ENCODE measurements at places on chromosomes 5 and 9. TPM values are rescaled to one million over a fixed set of nuclear protein-coding genes. Genes with fewer than 3 reads are reported as not detected.

Gene SOWAHA
- total RNA-seq: 0.22 TPM

GRCh38 chr5:126348855-126349635 is 74.2 kb upstream of the GRAMD2B start:
- no peak for DNase-seq

DNA sequence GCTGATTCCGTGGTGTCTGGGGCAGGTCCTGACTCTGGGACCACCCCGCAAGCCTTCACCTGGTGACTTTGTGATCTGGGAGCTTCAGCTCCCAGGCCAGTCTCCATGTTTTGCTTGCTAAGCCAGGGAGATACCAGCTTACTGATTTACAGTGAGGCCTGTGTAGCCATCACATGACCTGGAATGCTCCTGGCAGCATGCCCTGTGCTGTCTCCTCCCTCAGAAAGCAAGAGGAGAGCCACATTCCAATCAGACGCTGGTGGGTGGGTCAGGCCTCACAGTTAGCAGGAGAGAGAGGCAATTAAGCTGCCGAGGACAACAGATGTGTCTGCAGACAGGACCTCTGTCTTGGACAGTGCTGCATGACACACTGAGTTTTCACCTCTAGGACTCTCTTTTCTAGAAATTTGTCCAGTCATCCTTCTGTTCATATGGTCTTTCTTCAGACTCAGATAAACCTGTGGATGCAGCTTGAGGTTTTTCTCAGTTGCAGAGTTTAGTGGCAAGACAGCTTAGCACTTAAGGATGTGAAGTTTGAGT is 24.4 kb upstream of the GRPEL2 start:
- DNase-seq: peak; percentile 84

Gene LHX2
- total RNA-seq: not detected

- DNase-seq: no peak
Observed at GRCh38 chr5:1174122-1174936, 27.1 kb upstream of the SLC6A19 start.

DNA sequence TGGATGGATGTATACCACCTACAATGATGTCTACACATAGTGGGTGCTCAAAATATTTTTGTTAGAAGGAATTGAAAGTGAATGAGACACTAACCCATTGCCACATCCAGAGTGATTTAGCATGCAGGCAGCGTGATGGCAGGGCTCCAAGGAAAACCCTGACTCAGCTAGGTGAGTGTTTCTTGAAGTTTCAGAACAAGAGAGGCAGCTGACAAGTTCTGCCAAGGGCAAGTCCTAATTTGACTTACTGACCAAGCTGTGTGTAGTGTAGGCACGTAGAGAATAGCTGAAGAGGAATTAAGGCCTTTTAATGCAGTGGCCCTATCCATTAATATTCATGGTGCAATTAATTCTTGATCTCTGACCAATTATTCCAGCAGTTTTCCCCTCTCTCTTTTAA is 107.8 kb upstream of the ATP10B start:
- peak; percentile 82 for DNase-seq

Gene CNTNAP3
- 5.5 TPM for total RNA-seq

GRCh38 chr5:179734536-179735164 is 2.0 kb downstream of the MAML1 start:
- no peak for DNase-seq

Gene CCNJL
- total RNA-seq: 13.0 TPM

Gene TLE1
- 124 TPM for total RNA-seq

Gene ORM2
- total RNA-seq: not detected

DNA sequence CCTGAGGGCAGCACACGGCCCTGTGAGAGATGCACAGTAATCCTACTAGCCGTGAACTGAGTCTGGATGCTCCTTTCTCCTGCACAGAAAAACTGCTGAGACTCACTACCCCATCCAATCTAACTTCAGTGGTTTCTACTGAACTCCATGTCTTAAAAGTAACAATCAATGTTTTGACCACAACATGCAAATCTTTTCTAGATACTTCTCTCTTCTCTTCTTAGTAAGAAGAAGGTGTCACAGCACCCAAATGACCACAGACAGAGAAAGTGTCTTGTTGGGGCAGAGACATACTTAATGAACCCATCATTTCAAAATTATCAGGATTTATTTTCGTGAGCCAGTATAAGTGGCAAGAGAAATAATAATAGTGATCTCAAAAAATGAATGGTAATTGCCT is 285.8 kb upstream of the MEF2C start:
- DNase-seq: no peak

- DNase-seq: no peak
Observed at GRCh38 chr5:123949043-123949804, 437.2 kb downstream of the CSNK1G3 start.

Gene WHRN
- total RNA-seq: 5.2 TPM

Gene PTCD2
- 5.3 TPM for total RNA-seq

GRCh38 chr5:62680121-62680520 is 101.5 kb downstream of the LRRC70 start:
- no peak for DNase-seq

DNA sequence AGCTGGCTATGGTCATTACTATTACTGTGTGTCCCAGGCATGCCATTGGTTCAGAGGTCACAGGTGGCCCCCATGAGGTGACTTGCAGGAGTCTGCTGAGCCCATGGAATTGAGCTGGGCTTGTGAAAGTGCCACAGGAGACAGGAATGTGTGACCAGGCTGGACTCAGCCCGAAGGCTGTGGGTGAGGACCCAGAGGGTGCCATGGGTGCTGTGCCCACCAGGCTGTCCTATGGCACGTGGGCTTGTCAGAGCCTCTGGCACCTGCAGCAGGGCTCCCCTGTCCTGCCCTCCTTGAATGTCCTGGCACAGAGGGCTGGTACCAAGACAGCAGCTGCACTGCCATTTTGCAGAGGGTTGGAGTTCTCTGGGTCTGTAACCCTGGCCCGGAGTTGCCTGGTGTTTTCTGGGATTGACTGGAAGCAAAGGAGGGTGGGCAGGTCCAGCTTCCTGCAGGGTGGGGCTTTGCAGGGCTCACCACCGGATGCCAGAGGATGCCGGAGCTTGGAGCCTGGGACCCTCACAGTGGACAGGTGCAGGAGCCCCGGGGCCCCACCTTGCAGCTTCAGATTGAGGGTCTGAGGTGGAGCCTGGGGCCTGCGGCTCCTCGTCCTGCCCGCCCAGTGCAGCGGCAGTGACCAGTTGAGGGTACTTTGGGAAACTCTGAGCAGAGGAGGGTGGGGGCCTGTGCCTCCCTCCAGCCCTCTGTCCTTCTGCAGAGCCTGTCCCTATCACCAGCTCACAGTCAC is 14.2 kb downstream of the COL5A1 start:
- DNase-seq: no peak

- no peak for DNase-seq
Observed at GRCh38 chr9:131887680-131888079, 147.8 kb upstream of the RAPGEF1 start.

Gene FCN2
- not detected for total RNA-seq

Gene SHISAL2B
- not detected for total RNA-seq

DNA sequence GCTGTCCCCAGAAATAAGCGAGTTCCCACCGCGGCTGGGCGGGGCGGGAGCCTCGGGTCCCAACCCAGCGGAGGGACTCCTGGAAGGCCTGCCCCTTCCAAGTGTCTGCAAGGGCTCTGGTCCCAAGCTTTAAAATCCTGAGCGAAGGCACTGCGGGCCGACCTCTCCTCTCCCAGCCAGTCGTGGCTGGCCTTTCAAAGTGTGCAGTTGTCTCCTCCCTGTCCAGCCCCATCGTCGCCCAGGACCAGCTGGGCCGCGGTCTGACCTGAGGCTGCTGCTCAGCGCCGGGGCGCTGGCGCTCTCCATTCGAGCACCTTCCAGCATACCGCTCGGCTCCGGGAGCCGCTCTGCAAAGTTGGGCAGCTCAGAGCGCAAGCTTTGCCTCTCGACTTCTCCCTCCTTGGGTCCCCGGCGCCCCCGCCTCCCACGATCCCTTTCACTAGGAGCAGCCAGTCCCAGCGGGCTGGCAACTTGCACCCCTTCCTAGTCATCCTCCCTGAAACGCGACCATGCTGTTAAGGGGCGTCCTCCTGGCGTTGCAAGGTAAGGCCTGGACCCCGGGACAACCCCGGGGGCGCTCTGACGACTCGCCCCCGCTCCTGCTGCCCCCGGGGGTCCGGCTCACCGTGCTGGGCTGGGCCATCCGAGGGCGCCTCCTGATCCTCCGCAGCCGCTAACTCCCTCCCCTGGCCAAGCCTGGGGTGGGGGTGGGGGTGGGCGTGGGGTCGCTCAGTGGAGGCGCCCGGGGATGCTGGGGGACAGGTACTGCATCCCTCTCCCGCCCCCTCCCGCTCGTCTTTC is at the start of gene MAMDC2:
MAMDC2 (plus strand) TSS at position 160 of the 801 bp plus-strand sequence; CDS start at position 510, 350 bp downstream.
- no peak for DNase-seq

Gene DNAJC25
- 7.6 TPM for total RNA-seq

DNA sequence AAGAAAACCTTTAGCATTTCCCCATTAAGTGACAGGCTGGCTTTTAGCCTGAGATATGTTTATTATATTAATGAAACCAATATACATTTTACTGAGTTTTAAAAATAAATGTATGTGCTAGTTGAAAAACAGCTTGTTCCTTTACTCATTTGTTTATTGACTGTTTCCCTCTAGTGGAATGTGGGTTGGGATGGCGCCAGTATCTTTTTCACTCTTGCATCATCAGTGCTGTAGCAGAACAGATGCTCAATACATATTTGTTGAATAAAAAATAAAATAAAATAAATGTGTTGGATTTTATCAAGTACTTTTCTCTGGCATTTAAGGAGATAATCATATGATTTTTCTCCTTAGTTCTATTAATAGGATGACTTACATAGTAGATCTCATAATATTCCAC is 43.0 kb downstream of the FSTL4 start:
- no peak for DNase-seq

DNA sequence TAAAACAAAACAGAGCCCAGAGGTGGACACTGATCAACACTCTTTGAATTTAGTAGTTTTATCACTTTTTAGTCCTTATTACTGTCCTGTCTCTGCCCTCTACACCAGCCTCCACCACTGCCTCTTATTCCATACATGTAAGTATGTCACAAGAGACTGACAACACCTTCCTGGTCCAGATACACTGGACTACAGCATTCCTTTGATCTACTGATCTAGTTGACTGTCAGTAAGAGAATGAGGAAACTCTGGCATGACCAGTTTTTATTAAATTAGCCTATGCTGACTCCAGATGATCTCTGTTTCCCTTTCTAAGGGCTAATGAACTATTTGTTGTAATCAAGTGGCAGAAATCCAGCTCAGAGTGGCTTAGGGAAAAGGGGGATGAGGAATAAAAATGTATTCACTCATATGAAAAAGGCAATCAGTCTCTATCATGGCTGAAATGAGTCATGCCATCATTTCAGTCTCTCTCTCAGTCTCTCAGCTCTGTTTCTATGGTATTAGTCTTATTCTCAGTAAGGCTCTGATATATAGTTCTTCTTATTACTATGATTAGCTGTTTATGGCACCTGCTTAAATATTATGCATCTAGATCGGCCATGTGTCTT is 5.5 kb downstream of the ARHGEF37 start:
- no peak for DNase-seq

Gene MZB1
- total RNA-seq: not detected

GRCh38 chr9:123234853-123235252 is 33.5 kb downstream of the STRBP start:
- no peak for DNase-seq

- no peak for DNase-seq
Observed at GRCh38 chr9:107869111-107869510, 379.5 kb upstream of the KLF4 start.

GRCh38 chr5:73274121-73274520 is 101.1 kb downstream of the TMEM174 start:
- DNase-seq: no peak

GRCh38 chr5:622359-622758 is 10.2 kb downstream of the CEP72 start:
- DNase-seq: no peak

DNA sequence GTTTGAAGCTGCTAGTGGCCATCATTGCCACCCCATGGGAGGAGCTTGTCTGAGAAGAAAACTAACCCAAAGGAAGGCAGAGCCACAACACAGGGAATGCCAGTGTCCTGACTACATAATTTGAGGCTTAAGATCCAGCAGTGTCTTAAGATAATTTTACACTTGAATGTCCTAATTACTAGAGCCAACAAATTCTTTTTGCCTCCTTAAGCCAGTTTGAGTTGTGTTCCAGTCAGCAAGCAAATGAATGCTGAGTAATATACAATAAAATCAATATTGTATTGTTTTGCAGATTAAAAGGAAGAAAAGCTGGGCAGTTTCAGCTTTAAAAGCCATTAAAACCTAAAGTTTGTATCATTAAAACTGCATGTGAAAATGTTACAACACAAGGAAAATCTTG is 13.9 kb downstream of the HTR4 start:
- no peak for DNase-seq

Gene DBH
- total RNA-seq: not detected

Gene CMYA5
- total RNA-seq: 2.8 TPM

GRCh38 chr9:81562231-81563019 is 126.9 kb downstream of the TLE1 start:
- DNase-seq: peak; percentile 100

DNA sequence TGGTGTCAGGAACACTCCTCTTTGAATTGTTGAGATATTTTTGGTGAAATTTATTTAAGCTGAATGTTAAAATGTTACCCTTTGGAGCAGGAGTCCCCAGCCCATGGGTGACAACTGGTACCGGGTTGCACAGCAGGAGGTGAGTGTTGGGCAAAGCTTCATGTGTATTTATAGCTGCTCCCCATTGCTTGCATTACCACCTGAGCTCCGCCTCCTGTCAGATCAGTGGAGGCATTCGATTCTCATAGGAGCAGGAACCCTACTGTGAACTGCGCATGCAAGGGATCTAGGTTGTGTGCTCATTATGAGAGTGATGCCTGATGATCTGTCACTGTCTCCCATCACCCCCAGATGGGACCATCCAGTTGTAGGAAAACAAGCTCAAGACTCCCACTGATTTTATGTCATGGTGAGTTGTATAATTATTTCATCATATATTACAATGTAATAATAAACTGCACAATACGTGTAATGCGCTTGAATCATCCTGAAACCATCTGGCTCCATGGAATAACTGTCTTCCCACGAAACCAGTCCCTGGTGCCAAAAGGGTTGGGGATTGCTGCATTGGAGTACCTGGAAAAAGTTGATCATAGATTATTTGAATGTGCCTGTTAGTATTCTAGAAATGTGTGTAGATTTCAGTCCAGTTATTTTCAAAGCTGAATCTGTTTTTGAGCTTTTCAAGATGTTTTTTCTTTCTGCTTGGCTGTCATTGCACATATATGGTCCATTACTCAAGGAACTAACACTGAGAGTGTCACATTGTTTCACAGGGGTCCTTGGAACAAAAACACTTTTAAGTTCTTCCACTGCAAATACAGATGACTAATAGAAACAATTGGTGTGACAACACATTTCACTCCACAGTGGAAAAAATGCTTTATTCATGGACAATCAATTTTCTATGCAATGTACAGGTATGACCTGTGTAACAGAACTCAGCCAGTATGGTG is 104.6 kb upstream of the TNFAIP8 start:
- no peak for DNase-seq

DNA sequence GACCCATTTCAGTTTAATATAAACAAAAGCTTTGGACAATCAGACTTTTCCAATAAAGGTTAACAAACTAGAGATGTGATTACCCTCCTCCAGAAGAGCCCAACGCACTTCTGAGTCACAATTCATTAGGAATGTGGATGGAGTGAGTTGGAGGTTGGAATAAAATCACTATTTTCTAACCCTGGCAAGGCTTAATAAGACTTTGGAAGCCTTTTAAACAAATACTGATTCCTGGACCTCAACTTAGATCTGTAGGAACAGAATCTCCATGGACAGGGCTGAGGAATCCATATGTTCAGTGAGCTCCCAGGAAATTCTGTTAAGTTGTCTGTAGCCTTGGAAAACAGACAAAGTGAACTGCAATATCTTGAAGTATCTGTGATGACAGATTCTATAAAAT is 233.5 kb upstream of the ELL2 start:
- DNase-seq: no peak

- no peak for DNase-seq
Observed at GRCh38 chr9:76758476-76758875, 5.8 kb upstream of the PCA3 start.

All from epithelial cell of proximal tubule (primary cell).